ENCODE measurements at places on chromosomes 4 and X.

GRCh38 chr4:87274803-87275202, 47.9 kb downstream of the HSD17B13 start:
- no peak for DNase-seq

DNA sequence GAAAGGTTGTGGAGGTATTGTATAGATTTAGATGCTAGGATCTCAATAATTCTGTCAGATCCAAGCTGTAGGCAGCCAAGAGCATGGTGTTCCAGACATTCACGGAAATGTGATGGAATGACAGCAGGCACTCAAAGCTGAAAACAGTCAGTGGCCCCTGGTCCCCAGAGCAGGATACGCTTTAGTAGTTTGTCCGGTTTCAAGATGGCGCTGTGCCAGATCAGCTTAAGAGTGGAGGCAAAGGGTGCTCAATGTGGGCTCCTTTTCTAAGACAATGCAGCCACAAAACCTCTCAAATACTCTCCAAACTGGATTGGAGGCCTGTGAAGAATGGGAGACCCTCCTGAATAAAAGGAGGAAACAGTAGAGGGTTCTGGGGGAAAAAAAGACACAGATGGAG, 291.2 kb upstream of the HS3ST1 start:
- no peak for DNase-seq

DNA sequence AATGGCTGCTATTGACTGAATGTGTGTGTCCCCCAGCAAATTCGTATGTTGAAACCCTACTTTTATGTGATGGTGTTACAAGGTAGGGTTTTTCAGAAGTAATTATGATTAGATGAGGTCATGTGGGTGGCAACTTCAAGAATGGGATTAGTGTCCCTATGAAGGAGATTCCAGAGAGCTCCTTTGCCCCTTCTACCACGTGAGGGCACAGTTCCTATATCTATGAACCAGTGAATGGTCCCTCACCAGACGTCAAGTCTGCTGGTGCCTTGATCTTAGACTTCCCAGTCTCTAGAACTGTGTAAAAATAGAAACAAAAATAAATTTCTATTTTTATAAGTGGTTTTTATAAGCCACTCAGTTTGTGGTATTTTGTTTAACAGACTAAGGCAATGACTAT, 1137.6 kb upstream of the IGFBP7 start:
- no peak for DNase-seq

GRCh38 chr4:185914583-185915199, 102.7 kb upstream of the SORBS2 start:
- DNase-seq = peak; percentile 69

DNA sequence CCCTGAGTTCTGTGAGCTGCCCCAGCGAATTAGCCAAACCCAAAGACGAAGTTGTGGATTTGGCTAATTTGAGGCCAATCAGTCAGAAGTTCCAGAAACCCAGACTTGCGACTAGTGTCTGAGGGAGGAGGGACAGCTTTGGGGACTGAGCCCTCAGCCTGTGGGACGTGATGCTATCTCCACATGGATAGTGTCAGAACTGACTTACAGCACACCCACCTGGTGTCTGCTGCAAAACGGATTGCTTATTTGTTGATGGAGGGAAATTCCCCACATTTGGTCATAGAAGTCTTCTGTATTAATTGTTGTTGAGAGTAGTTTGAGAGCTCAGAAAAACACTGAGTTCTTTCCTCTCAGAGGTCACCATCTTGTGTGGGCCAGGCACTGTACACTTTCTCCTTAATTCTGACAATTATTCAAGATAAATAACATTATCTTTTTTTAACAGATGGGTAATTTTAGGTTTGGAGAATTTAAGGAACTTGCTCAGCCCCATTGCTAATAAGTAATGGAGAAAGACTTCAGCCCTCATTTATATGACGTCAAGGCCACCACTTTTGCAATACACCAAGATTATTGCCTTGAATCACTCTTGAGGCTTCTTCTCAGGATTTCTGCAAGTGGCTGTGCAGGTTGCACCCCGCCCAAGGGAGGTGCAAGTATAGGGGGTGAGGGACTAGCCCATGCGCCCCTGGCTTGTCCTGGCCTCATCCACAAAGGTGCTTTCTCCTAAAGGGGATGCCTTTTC, 16.7 kb downstream of the CLRN2 start:
- DNase-seq = no peak

- DNase-seq = peak; percentile 82
These were observed 87.5 kb upstream of the ZFP42 start for GRCh38 chr4:187908079-187908561.

DNA sequence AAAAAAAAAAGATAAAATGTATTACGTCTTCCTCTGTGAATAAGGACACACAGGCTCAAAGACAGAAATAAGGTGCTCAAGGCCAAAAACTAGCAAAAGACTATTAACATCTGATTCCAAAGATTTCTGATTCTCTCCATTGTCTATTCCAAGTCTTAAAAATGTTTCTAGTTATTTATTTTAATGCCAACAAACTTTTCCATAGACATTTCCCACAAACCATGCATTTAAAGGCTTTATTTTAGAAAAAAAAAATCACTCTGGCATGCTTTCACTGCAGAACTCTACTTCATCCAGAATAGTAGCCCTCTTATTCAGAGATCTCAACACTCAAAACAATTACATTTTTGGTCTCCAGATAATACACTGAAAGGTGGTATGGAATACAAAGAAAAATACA, 545.0 kb upstream of the TENM3 start:
- DNase-seq = no peak
